ENCODE measurements at places on chromosomes 6 and 20. TPM values are rescaled to one million over a fixed set of nuclear protein-coding genes. Genes with fewer than 3 reads are reported as not detected.

The TMC2 gene
- not detected for total RNA-seq

The RSPH9 gene
- not detected for total RNA-seq

The LY6G5C gene
- 4.9 TPM for total RNA-seq

The RAB44 gene
- total RNA-seq = not detected

The CRISP2 gene
- total RNA-seq = not detected

The SYCP2L gene
- total RNA-seq = not detected

The TXLNB gene
- 0.09 TPM for total RNA-seq

The NNAT gene
- 0.16 TPM for total RNA-seq

The HLA-DOA gene
- 0.38 TPM for total RNA-seq

The PSORS1C1 gene
- not detected for total RNA-seq

The HSPA1B gene
- 156 TPM for total RNA-seq

The ARG1 gene
- total RNA-seq = not detected

The TNF gene
- 303 TPM for total RNA-seq

The ACSS1 gene
- total RNA-seq = 13.5 TPM

All from activated CD4-positive, alpha-beta T cell treated with anti-CD3 and anti-CD28 coated beads, Interleukin-2, amount 10 ng/mL, durations not matched to agents 24 days and 14 days (primary cell).